ENCODE measurements at places on chromosomes 3 and 15.

DNA sequence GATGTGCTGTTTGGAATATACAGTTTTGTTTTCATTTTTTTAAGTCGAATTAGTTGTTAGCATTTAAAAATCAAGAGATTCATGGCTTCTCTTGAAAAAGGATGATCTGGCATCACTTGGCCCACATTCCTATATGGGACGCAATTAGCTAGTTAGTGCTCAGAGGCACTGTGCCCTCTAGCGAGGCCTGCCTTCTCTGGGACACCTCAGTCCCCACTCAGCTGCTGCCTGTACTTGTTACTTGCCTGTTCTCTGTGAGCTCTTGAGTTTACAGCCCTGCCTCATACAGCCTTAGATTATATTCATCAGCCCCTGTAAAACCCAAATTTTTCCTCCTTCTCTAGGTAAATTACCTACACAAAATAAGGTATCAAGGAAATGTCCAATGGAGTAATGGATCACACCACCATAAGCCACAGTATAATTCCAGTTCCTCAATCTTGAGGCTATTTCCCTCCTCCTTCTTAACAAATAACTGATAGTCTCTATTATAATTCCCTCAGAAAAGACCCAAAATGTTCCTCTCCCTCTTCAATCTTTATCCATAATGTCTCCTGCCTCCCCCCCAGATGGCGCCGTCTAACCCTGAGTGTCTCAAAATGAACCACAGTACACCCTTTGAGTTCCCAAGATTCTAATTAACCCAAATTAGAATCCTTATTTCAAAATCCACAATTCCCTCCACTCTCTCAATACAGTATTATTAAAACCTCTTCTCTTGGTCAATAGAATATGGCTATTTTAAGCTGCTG, 2.7 kb downstream of the ZMAT3 start:
- DNase-seq: no peak

DNA sequence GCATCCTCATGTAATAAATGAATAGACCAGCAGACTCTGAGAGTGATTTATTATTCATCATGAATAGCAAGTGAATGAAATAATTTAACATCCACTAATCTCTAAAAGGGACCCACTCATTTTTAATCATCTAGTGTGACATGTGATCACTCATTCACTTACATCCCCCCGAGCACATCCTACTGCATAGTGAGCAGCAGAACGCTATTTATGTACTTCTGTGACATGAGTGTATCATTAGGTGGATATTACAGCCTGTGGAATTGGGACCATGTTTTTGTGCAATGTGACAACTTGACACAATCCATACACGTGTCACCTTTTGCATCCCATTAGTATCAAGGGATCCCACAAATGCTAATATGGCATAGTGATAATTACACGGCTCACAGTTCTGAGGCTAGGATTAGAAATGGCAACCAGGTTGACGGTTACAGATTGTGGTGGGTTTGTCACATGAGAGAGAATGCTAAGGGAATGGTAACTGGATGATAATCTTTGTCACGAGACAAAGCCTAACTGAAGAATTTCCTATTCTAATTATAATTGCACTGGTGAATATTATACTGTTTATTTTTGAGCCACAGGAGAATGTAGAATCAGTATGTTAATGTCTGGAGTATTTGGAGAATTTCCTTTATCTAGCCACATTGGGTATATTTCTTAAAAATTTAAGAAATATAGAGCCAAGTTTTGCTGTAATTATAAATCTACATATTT, 595.2 kb upstream of the TBL1XR1 start:
- DNase-seq: no peak

DNA sequence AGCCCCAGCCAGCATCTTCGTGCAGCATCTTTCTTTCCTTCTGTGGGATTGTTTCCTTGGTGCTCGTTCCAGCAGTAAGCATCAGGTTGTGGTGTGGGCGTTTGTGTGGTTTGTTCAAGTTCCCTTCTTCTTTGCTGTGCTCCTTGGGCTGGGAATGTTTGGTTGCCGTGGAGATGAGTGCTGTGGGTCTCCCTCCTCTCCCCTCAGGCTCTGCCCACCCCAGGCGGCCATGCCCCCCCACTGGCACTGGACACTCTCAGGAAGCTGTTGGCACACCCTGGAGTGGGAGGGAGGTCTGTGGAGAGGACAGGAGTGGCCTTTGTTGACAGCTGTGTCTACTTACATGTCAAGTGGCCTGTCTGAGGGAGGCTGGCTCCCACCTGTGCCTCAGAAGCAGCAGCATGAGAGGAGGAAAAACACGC, 46.5 kb upstream of the SACM1L start:
- DNase-seq: no peak

DNA sequence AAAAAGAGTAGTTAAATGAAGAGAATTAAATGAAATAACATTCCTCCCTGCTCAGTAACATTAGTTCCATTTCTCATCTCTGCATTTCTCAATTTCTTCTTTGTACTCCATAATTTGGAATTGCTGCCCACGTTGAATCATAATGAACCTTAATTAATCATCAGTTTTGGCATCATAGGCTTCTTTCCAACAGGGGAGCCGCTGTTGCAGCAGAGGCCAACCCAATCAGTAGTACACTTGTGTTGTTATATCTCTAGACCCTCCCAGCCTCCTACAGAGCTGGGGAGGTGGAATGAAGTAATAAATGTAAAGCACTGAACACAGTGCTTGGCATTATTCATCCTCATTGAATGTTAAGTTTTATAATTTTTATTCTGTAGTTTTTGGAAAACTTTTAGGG, 240.7 kb downstream of the CHST2 start:
- no peak for DNase-seq

- DNase-seq: no peak
Observed at GRCh38 chr3:160106905-160107861, 118.0 kb upstream of the C3orf80 start.
